ENCODE measurements at places on chromosomes 16 and 17. TPM values are rescaled to one million over a fixed set of nuclear protein-coding genes. Genes with fewer than 3 reads are reported as not detected.
A peak's percentile ranks its signal among the peaks of the same experiment; 100 is the strongest.

- peaks cover 3% of the 10 kb centered on the region for H3K27me3 ChIP-seq
- H3K27ac ChIP-seq = no peak overlapping the region
- no peak for DNase-seq
- H3K36me3 ChIP-seq = no peaks in the 10 kb centered on the region
- H3K4me3 ChIP-seq = no peak overlapping the region
Observed at GRCh38 chr16:12500771-12501170, 302.9 kb downstream of the CPPED1 start.

GRCh38 chr16:7614021-7614795 is 281.6 kb downstream of the RBFOX1 start:
- no peak overlapping the region for H3K27ac ChIP-seq
- DNase-seq = no peak
- no peaks in the 10 kb centered on the region for H3K36me3 ChIP-seq

- no peaks in the 10 kb centered on the region for H3K36me3 ChIP-seq
- H3K4me3 ChIP-seq = no peak overlapping the region
- peaks cover 34% of the 10 kb centered on the region for H3K4me1 ChIP-seq
- DNase-seq = no peak
- H3K27me3 ChIP-seq = peaks cover 1% of the 10 kb centered on the region
Observed at GRCh38 chr16:17276010-17276530, 194.7 kb downstream of the XYLT1 start.

Gene ENO3
- total RNA-seq = 2.8 TPM

Gene SPATA32
- not detected for total RNA-seq

Gene CCR7
- total RNA-seq = not detected

DNA sequence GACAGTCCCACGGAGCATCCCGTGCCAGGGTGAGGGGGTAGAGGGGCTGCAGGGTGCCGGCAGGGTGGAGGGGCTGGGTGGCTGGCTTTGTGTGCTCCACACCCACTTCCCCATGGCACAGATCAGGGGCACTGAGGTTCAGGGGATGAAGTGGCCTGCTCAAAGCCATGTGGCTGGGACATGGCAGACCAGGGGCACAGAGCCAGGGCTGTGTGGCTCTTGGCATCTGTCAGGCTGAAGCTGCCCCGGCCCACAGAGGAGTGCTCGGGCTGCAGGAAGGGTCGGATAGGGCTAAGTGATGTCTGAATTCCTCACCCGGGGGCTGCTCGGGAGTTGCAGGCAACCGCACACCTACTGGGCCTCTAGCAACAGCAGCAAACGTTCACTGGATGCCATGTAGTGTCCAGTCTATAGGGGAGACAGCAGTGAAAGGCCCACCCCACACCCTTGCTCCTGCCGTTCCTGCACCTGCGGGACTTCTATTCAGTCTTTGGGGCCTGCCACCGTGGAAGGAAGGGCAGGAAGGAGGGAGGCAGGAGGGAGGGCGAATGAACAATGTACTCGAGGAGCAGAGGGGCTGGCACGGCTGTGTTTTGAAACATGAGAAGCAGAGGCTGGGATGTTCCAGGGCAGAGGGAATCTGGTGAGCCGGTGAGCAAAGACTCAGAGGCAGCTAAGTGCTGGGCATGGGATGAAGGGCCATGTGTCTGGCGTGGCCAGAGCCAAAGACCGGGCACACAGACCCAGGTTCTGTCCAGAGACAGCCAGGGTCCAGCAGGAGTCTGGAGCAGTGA is 15.1 kb downstream of the SLC5A10 start:
- H3K4me3 ChIP-seq = no peak overlapping the region
- no peak overlapping the region for H3K27ac ChIP-seq
- peaks cover 30% of the 10 kb centered on the region for H3K4me1 ChIP-seq
- H3K36me3 ChIP-seq = peaks cover 9% of the 10 kb centered on the region
- H3K27me3 ChIP-seq = peaks cover 4% of the 10 kb centered on the region

DNA sequence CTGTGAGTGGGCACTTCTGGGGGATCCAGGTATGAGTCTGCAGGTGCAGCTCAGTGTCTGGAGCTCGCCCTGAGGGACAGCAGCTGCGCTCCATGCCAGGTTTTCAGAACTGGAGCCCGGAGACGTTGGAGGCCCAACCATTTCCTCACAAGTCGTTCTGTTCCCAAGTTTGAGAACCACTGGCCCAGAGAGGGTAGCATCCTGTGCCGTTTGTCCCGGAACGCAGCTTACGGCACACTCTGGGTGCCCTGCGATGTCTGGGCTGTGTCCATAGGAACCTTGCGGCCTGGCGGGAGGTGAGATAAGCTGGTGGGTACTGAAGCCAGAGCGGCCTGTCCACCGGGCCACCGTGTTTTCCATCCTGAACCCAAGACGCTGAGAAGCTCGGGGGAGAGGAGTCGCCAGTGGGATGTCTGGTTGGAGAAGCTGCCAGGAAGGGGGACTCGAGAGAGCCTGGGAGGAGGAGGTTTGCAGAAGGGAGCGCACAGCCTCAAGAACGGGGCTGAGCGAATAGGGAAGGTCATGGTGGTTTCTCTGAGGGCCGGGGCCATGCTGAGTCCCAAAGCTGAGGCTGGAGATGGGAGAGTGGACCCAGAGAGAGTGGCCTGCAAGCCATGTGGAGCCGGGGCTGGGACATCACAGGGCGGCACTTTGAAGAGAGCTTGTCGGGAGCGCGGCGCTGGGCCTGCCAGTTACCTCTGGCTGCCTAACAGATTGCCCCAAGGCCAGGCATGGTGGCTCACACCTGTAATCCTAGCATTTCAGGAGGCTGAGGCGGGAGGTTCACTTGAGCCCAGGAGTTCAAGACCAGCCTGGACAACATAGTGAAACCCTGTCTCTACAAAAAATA is 211.0 kb upstream of the GSE1 start:
- peaks cover 4% of the 10 kb centered on the region for H3K4me1 ChIP-seq
- H3K36me3 ChIP-seq = peaks cover 5% of the 10 kb centered on the region
- H3K4me3 ChIP-seq = no peak overlapping the region
- H3K27ac ChIP-seq = no peak overlapping the region

GRCh38 chr17:77174928-77175661 is 34.3 kb downstream of the SEC14L1 start:
- H3K27ac ChIP-seq = no peak overlapping the region
- H3K27me3 ChIP-seq = no peaks in the 10 kb centered on the region
- DNase-seq = no peak

GRCh38 chr17:17789828-17790636 is 46.8 kb downstream of the SREBF1 start:
- peaks cover 3% of the 10 kb centered on the region for H3K27me3 ChIP-seq
- DNase-seq = no peak
- no peak overlapping the region for H3K4me3 ChIP-seq
- H3K36me3 ChIP-seq = peaks cover 5% of the 10 kb centered on the region
- H3K4me1 ChIP-seq = peaks cover 14% of the 10 kb centered on the region

DNA sequence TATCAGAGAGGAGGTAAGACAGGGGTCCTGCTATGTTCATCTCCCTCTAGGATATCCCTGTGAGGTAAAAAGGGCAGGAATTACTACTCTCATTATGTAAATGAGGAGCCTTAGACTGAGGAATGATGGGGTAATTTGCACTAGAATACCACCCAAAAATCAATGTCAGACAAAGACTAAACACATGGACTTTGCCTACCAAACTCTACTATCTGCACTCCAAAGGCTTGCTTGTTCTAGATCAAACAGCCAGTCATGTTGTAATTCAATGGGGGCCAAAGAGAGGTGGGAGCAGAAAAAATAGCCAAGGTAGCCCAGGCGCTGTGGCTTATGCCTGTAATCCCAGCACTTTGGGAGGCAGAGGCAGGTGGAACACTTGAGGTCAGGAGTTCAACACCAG is 120.7 kb downstream of the LYRM1 start:
- H3K36me3 ChIP-seq = no peaks in the 10 kb centered on the region
- no peak for DNase-seq
- no peak overlapping the region for H3K4me3 ChIP-seq
- no peaks in the 10 kb centered on the region for H3K4me1 ChIP-seq
- H3K27me3 ChIP-seq = peaks cover 3% of the 10 kb centered on the region

- H3K27me3 ChIP-seq = peaks cover 20% of the 10 kb centered on the region
- no peak overlapping the region for H3K27ac ChIP-seq
- no peak for DNase-seq
- H3K4me3 ChIP-seq = no peak overlapping the region
Observed at GRCh38 chr17:34892461-34893249, 68.6 kb downstream of the CCT6B start.

Gene PDF
- 15.9 TPM for total RNA-seq

GRCh38 chr16:58028541-58029070 is 3.1 kb downstream of the MMP15 start:
- H3K27me3 ChIP-seq = peaks cover 22% of the 10 kb centered on the region
- no peak overlapping the region for H3K4me3 ChIP-seq

- DNase-seq = no peak
- peak overlapping the region; percentile 60 for H3K27ac ChIP-seq
- H3K4me3 ChIP-seq = 0 out of 2 replicates have a peak overlapping the region, but pooled peaks have one; percentile 60
Observed at GRCh38 chr17:40533896-40534295, 31.4 kb downstream of the CCR7 start.

Gene GPR139
- not detected for total RNA-seq

DNA sequence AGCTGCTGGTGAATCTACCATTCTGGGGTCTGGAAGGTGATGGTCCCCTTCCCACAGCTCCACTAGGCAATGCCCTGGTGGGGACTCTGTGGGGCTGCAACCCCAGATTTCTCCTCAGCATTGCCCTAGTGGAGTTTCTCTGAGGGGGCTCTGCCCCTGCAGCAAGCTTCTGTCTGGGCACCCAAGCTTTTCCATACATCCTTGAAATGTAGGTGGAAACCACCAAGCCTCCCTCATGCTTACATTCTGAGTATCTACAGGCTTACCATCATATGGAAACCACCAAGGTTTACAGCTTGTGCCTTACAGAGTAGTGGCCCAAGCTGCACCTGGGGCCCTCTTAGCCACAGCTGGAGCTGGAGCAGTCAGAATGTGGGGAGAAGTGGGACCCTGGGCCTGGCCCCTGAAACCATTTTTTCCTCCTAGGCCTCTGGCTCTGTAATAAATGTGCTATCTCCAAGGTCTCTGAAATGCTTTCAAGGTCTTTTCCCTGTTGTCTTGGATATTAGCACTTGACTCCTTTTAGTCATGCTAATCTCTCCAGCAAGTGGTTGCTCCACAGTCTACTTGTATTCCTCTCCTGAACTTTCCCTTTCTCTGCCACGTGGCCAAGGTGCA is 19.6 kb upstream of the DLX3 start:
- peaks cover 12% of the 10 kb centered on the region for H3K36me3 ChIP-seq
- DNase-seq = no peak
- H3K27me3 ChIP-seq = peaks cover 17% of the 10 kb centered on the region
- no peak overlapping the region for H3K27ac ChIP-seq

GRCh38 chr17:73292031-73292531 is 19.7 kb downstream of the CDC42EP4 start:
- peak overlapping the region; percentile 99 for H3K27ac ChIP-seq

Gene PRSS33
- not detected for total RNA-seq

GRCh38 chr17:34370997-34371395 is 8.0 kb upstream of the CCL1 start:
- H3K27me3 ChIP-seq = peaks cover 7% of the 10 kb centered on the region
- no peak overlapping the region for H3K27ac ChIP-seq
- no peaks in the 10 kb centered on the region for H3K36me3 ChIP-seq
- H3K4me1 ChIP-seq = peaks cover 12% of the 10 kb centered on the region
- peak; percentile 61 for DNase-seq

Gene SLC7A6OS
- total RNA-seq = 13.9 TPM

- H3K27ac ChIP-seq = no peak overlapping the region
- no peaks in the 10 kb centered on the region for H3K36me3 ChIP-seq
- peak overlapping the region; percentile 80 for H3K4me3 ChIP-seq
Observed at GRCh38 chr17:79778504-79779083, 646 bp downstream of the CBX2 start.

DNA sequence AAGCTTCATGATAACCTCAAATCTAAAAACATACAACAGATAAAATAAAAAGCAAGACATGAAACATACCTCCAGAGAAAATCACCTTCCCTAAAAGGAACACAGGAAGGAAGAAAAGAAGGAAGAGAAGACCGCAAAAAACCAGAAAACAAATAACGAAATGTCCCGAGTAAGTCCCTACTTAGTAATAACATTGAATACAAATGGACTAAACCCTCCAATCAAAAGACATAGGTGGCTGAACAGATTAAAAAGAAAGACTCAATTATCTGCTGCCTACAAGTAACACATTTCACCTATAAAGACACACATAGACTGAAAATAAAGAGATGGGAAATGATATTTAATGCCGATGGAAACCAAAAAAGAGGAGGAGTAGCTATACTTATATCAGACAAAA is 6.2 kb downstream of the FBXO39 start:
- no peak for DNase-seq
- peaks cover 32% of the 10 kb centered on the region for H3K27me3 ChIP-seq
- no peaks in the 10 kb centered on the region for H3K36me3 ChIP-seq
- no peak overlapping the region for H3K27ac ChIP-seq
- H3K4me3 ChIP-seq = no peak overlapping the region

Gene KCNJ2
- total RNA-seq = 0.23 TPM

GRCh38 chr17:49755663-49756283 is 8.2 kb downstream of the FAM117A start:
- no peak overlapping the region for H3K4me3 ChIP-seq
- no peak overlapping the region for H3K27ac ChIP-seq
- no peak for DNase-seq
- no peaks in the 10 kb centered on the region for H3K4me1 ChIP-seq
- peaks cover 37% of the 10 kb centered on the region for H3K27me3 ChIP-seq

Gene DUSP14
- total RNA-seq = 87.1 TPM

- peaks cover 9% of the 10 kb centered on the region for H3K36me3 ChIP-seq
- peaks cover 27% of the 10 kb centered on the region for H3K4me1 ChIP-seq
- H3K4me3 ChIP-seq = peak within 1 kb of the TSS; percentile 99
- H3K27ac ChIP-seq = peak within 1 kb of the TSS; percentile 85
- 0 out of 2 replicates have a peak, but pooled peaks cover 6% of the 10 kb centered on the region for H3K27me3 ChIP-seq
- peak; percentile 81 for DNase-seq
Observed at GRCh38 chr17:3845621-3846436, at the start of gene NCBP3. Gene NCBP3, minus strand, starts transcription at chr17:3846246. Its CDS starts 23 bp downstream, at chr17:3846223.

- H3K36me3 ChIP-seq = 0 out of 2 replicates have a peak, but pooled peaks cover 5% of the 10 kb centered on the region
- no peak for DNase-seq
- peaks cover 9% of the 10 kb centered on the region for H3K27me3 ChIP-seq
- H3K27ac ChIP-seq = no peak overlapping the region
Observed at GRCh38 chr16:27195941-27196595, 7.3 kb upstream of the KDM8 start.

Gene CIBAR2
- total RNA-seq = not detected

Gene GNG13
- total RNA-seq = not detected
